ENCODE measurements at places on chromosomes 16 and 17. TPM values are rescaled to one million over a fixed set of nuclear protein-coding genes. Genes with fewer than 3 reads are reported as not detected.

ZDHHC1 gene
- 14.5 TPM for total RNA-seq

TMEM238L gene
- total RNA-seq = 5.0 TPM

CYGB gene
- total RNA-seq = 18.4 TPM

CES5A gene
- not detected for total RNA-seq

KRTAP2-2 gene
- total RNA-seq = not detected

CDT1 gene
- total RNA-seq = 19.7 TPM

DNAI2 gene
- total RNA-seq = not detected

KRT23 gene
- total RNA-seq = 1.3 TPM

FAM171A2 gene
- total RNA-seq = 24.0 TPM

SCN4A gene
- total RNA-seq = 17.4 TPM

ITGB3 gene
- total RNA-seq = 22.5 TPM

RTN4RL1 gene
- 1.9 TPM for total RNA-seq

GPRC5B gene
- 109 TPM for total RNA-seq

CBX4 gene
- total RNA-seq = 19.4 TPM

CRYBA1 gene
- not detected for total RNA-seq

APRT gene
- 65.5 TPM for total RNA-seq

OR3A3 gene
- not detected for total RNA-seq

ZSCAN10 gene
- 0.12 TPM for total RNA-seq

IGFALS gene
- 7.0 TPM for total RNA-seq

ADAD2 gene
- 0.18 TPM for total RNA-seq

SLC22A31 gene
- 0.47 TPM for total RNA-seq

IL34 gene
- 4.7 TPM for total RNA-seq

TP53TG3F gene
- not detected for total RNA-seq

C16orf89 gene
- total RNA-seq = 5.7 TPM

MEIOC gene
- total RNA-seq = 0.35 TPM

CSH2 gene
- not detected for total RNA-seq

RAPGEFL1 gene
- total RNA-seq = 5.7 TPM

MMP25 gene
- total RNA-seq = 4.4 TPM

HSD11B2 gene
- total RNA-seq = 198 TPM

PRAC1 gene
- not detected for total RNA-seq

SLC9A5 gene
- total RNA-seq = 3.6 TPM

DOC2A gene
- 1.9 TPM for total RNA-seq

MYH8 gene
- total RNA-seq = 1,213 TPM

RNF151 gene
- total RNA-seq = not detected

MPP3 gene
- total RNA-seq = 10.0 TPM

WFIKKN2 gene
- total RNA-seq = 1.6 TPM

MYO1D gene
- 39.2 TPM for total RNA-seq

CBFA2T3 gene
- 4.4 TPM for total RNA-seq

All from metanephros (tissue), 2 donors.